ENCODE measurements at places on chromosomes 12 and 14.
A peak's percentile ranks its signal among the peaks of the same experiment; 100 is the strongest.

- no peaks in the 10 kb centered on the region for H3K36me3 ChIP-seq
- H3K27ac ChIP-seq: no peak overlapping the region
- H3K27me3 ChIP-seq: no peaks in the 10 kb centered on the region
- H3K4me3 ChIP-seq: no peak overlapping the region
- no peaks in the 10 kb centered on the region for H3K4me1 ChIP-seq
- no peak for DNase-seq
Observed at GRCh38 chr14:56959121-56959520, 148.8 kb upstream of the OTX2 start.

GRCh38 chr12:51922762-51923505 is 15.6 kb downstream of the ACVRL1 start:
- peak; percentile 29 for DNase-seq
- H3K27me3 ChIP-seq: peaks cover 2% of the 10 kb centered on the region
- no peak overlapping the region for H3K27ac ChIP-seq

DNA sequence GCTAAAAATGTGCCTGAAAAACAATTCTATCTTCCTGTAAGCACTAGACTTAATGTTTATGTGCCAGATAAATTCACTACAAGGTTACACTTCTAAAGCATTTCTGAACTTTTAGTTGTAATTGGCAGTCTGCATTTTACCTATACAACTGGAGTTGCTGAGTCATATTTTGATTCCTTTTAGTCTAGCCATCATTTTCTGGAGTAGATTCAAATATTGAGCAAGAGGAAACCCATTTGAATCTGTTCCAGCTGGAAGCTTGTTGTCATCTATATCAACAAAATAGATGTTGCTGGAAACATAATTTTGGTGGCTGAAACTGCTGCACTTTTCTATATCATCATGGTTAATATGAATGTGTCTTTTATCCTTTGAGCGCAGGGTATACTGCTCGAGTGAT is 122.2 kb upstream of the CCDC175 start:
- no peaks in the 10 kb centered on the region for H3K4me1 ChIP-seq
- H3K36me3 ChIP-seq: no peaks in the 10 kb centered on the region
- DNase-seq: no peak
- H3K4me3 ChIP-seq: no peak overlapping the region
- no peak overlapping the region for H3K27ac ChIP-seq
- H3K27me3 ChIP-seq: no peaks in the 10 kb centered on the region

GRCh38 chr14:63650256-63650952 is 8.7 kb upstream of the WDR89 start:
- no peaks in the 10 kb centered on the region for H3K27me3 ChIP-seq
- H3K4me3 ChIP-seq: no peak overlapping the region
- DNase-seq: no peak
- no peaks in the 10 kb centered on the region for H3K4me1 ChIP-seq
- H3K36me3 ChIP-seq: no peaks in the 10 kb centered on the region
- no peak overlapping the region for H3K27ac ChIP-seq

DNA sequence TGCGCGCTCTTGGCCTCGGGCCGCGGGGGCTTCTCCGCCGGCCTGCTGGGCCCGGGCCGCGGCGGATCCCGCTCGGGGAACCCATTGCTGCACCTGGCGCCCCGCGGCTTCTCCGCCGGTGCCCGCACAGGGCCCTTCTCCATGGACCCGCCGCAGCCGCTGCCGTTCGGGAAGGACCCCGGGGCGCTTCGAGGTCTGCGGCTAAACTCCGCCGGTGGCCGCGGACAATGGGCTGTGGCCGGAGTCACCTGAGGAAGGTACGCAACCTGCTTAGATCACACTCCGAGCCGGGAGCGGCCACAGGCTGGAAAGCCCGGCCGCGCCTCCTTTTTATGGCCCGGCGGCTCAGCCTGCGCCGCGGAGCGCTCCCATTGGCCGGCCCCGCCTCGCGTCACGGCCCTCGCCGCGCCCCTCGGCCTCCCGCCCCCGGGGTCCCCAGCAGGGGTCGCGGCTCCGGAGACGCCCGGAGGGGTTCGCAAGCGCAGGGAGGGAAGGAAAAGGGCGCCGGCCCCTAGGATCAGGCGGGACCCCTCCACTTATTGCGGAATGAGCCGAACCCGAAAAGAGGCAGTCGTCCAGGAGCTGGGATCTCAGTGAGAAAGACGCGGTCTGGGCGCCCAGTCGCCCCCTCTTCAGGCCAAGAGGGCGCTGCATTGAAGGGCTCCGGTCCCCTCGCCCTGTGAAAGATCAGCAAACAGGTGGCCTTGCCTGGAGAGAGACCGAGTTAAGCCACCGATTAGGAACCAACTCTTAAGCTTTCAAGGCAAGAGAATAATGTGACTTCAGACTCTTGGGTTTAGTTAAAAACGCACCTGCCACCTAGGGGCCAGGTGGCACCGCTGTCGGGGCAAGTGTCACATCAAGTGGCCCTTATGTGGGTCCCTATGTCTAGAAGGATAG is at the start of gene GCH1:
GCH1 (minus strand) TSS at position 306 of the 900 bp plus-strand sequence; CDS start at position 143, 163 bp downstream.
- H3K27ac ChIP-seq: no peak within 1 kb of the TSS
- peak within 1 kb of the TSS; percentile 68 for H3K4me3 ChIP-seq
- H3K27me3 ChIP-seq: peaks cover 22% of the 10 kb centered on the region
- peak; percentile 88 for DNase-seq

DNA sequence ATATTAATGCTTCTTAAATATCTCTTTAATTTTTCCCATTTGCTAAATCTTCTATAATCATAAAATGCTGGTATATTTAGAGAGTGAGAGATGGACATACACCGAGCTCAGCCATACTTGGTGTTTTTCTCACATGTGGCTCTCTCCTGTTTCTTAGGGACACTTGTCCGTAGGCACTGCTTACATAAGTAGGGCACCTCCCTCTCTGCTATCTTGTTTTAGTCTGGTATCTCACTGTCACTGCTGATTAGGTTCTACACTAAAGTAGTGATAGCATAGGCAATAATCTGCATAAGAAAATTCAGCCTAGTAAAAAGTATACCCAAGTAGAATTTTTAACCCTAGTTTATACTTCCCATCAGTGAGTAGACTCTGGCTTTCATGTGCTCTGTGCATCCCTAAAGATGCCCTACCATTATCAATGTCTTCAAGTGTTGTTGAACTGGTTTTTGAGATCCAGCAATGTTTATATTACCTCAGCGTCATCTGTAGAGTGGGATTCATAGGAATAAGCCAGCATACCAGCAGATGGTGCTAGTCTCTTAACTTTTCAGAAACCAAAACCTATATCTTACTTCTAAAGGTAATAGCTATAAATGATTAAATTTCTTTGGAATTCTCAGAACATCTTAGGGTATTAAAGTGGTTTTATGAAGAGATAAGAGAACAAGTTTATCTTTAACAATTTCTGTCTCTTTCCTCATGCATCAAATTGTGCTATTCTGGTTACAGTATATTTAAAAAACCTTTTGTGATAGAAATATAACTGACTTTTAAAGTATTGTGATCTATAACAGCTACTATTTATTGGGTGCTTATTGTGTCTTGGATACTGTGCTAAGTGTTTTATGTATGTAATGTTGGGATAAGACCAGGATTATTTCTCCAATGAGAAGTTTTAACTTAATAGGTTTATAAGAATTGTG is 32.9 kb downstream of the ARID2 start:
- DNase-seq: peak; percentile 35
- no peaks in the 10 kb centered on the region for H3K4me1 ChIP-seq
- H3K4me3 ChIP-seq: no peak overlapping the region

DNA sequence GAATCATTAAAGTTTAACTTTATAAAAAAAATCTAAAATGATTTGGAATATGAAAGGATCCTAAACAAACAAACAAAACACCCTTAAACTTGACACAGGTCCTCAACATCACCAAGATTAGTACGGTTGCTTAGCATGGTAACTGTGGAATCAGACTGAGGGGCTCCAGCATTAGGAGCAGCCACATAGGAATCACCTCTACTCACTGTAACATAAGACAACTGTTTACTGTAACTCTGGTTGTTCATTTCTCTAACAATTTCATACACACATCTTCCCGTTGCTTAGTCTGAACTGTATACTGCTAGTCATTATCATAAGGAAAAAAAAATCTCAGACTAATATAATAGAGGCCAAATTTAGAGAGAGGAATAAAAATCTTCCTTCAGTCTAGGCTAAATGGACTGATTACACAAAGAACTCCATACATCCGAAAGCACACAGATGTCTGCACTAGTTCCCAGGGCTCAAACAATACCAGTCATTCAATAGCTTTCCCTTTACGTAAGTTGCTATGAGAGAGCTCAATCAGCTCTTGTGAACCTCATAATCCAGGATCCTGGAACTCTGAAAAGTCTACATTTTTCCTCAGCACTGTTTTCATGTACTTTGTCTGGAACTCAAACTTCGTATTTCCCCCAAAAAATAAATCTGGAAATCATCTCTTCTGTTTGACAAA is 26.0 kb downstream of the LRP6 start:
- H3K36me3 ChIP-seq: no peaks in the 10 kb centered on the region
- H3K4me1 ChIP-seq: peaks cover 4% of the 10 kb centered on the region
- no peaks in the 10 kb centered on the region for H3K27me3 ChIP-seq
- H3K27ac ChIP-seq: peak overlapping the region; percentile 72

DNA sequence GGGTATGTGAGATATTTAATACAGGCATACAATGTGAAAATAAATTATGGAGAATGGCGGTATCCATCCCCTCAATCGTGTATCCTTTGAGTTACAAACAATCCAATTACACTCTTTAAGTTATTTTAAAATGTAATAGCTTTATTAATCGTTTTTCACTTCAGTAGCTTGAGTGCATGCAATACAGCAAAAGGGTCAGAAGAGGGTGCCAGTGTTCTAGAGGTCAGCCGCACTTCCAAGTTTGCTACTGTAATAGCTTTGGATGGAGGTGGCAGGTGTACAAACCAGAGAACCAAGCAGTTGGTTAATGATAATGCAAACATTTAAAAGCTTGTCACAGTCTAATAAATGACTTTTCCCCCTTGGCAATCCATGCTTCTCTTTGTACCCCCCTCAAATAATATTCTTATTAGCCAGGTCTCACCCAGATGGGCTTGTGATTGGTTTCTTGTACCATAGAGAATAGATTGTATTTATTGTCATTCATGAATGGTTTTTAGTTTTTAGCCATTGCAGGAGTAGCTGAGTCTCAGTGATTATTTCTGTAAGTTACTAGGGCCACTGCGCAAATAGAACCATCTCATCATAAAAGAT is 127.0 kb downstream of the ERC1 start:
- peak; percentile 88 for DNase-seq
- H3K27me3 ChIP-seq: no peaks in the 10 kb centered on the region
- H3K4me1 ChIP-seq: no peaks in the 10 kb centered on the region
- H3K36me3 ChIP-seq: no peaks in the 10 kb centered on the region

- no peaks in the 10 kb centered on the region for H3K36me3 ChIP-seq
- DNase-seq: peak; percentile 30
- no peaks in the 10 kb centered on the region for H3K4me1 ChIP-seq
- H3K4me3 ChIP-seq: no peak overlapping the region
Observed at GRCh38 chr14:63933110-63933509, 80.3 kb downstream of the SYNE2 start.

DNA sequence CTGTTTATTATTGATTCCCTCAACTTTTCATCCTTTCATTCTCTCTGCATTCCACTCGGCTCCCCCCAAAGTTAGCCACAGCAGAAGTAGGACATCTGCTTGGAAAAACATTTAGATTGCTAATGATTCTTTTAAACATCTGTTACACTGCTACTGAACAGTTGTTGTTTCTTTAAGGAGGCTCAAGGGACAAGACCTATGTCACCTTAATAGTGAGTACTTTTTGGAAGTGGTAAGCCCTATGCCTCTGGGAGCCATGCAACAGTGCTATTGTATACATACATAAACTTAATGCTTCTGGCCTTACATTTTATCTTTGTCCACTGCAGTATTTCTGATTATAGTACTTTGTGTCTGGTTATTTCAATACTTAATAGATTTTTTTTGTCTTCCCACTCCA is 628.2 kb upstream of the FOXG1 start:
- H3K4me3 ChIP-seq: no peak overlapping the region
- H3K27me3 ChIP-seq: no peaks in the 10 kb centered on the region
- H3K4me1 ChIP-seq: no peaks in the 10 kb centered on the region
- no peaks in the 10 kb centered on the region for H3K36me3 ChIP-seq
- DNase-seq: no peak

GRCh38 chr14:92397150-92397952 is 74.4 kb downstream of the SLC24A4 start:
- H3K4me3 ChIP-seq: no peak overlapping the region
- H3K27me3 ChIP-seq: no peaks in the 10 kb centered on the region
- DNase-seq: peak; percentile 72
- H3K4me1 ChIP-seq: peaks cover 12% of the 10 kb centered on the region

DNA sequence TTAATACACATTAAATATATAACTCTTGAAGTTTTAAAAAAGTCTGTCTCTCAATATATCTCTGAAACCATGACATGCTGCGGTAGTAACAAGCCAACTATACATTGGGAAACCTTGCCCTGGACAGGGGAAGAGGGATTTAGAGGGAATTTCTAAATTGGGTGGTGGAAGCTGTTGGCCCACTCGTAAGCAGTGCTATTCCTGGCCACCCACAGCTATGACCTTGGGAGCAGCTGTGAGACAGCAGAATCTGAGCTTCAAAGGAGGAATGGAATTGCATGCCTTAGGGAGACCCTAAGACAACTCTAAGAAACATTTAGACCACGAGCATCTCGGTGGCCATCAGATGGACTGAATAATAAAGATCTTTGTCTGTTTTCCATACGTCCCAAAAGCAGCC is 15.8 kb upstream of the GCH1 start:
- H3K4me1 ChIP-seq: no peaks in the 10 kb centered on the region
- no peak overlapping the region for H3K4me3 ChIP-seq
- no peak overlapping the region for H3K27ac ChIP-seq
- H3K27me3 ChIP-seq: no peaks in the 10 kb centered on the region
- DNase-seq: no peak

DNA sequence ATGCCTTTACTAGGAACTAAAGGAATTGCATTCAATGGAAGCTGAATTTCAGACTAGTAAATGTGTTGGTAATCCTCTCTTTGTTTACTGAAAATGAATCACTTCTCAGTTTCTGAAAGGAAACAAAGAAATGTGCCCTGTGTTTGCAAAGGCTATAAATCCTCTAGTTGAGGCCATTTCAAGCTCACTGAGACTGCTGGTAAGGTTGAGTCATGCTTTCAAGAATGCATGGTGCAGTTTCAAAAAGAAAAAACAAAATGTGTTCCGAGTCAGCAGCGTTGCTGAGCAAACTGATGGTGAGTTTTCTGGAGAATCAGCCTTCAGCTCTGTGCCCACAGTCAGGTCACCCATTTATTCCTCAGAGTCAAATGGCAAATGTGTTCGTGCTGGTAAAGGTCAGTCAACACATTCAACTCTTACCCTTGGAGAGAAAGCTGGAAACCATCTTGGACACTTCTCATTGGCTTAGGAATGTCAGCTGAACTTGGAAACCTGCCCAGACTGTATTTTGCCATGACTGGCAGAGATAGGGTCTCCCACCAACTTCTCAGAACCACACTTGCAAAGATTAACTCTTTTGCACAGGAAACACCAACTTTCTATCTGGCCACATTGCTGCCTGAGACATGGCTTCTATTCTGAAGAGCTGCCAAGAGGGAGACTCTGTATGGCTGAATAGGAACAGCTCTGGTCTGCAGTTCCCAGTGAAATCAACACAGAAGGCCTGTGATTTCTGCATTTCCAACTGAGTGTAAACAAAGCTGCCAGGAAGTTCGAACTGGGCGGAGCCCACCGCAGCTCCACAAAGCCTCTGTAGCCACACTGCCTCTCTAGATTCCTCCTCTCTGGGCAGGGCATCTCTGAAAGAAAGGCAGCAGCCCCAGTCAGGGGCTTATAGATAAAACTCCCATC is 484.4 kb downstream of the ATP23 start:
- DNase-seq: peak; percentile 87
- H3K4me1 ChIP-seq: peaks cover 10% of the 10 kb centered on the region
- no peaks in the 10 kb centered on the region for H3K27me3 ChIP-seq
- H3K27ac ChIP-seq: peak overlapping the region; percentile 88
- no peak overlapping the region for H3K4me3 ChIP-seq
- H3K36me3 ChIP-seq: no peaks in the 10 kb centered on the region
